Breast epithelium (tissue), 4 donors: ENCODE measurements at places on chromosomes 11 and 22. TPM values are rescaled to one million over a fixed set of nuclear protein-coding genes. Genes with fewer than 3 reads are reported as not detected.

GRCh38 chr22:29003975-29004646 is 57.5 kb downstream of the C22orf31 start:
- DNase-seq, result no peak
- H3K36me3 ChIP-seq, result no peaks in the 10 kb centered on the region
- H3K4me1 ChIP-seq, result peaks cover 7% of the 10 kb centered on the region

DNA sequence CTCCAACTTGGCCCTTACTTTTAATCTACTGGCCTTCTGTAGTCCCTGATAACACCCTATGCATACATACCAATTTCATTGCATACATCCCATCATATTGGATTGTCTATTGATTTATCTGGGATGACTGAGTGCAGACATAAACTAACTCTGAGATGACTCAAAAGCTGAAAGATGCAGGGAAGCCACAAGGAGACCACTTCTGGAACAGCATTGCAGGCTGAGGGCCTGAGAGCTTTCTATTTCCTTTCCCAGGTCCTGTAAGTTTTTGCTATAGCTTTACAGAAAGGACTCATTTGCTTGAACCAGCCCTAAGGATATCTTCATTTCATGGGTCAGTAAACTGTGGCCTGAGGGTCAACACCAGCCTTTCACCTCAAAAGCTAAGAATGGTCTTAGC is 15.1 kb upstream of the SPON1 start:
- no peaks in the 10 kb centered on the region for H3K27me3 ChIP-seq
- H3K36me3 ChIP-seq, result no peaks in the 10 kb centered on the region
- H3K4me3 ChIP-seq, result no peak overlapping the region
- H3K27ac ChIP-seq, result no peak overlapping the region
- DNase-seq, result no peak

DNA sequence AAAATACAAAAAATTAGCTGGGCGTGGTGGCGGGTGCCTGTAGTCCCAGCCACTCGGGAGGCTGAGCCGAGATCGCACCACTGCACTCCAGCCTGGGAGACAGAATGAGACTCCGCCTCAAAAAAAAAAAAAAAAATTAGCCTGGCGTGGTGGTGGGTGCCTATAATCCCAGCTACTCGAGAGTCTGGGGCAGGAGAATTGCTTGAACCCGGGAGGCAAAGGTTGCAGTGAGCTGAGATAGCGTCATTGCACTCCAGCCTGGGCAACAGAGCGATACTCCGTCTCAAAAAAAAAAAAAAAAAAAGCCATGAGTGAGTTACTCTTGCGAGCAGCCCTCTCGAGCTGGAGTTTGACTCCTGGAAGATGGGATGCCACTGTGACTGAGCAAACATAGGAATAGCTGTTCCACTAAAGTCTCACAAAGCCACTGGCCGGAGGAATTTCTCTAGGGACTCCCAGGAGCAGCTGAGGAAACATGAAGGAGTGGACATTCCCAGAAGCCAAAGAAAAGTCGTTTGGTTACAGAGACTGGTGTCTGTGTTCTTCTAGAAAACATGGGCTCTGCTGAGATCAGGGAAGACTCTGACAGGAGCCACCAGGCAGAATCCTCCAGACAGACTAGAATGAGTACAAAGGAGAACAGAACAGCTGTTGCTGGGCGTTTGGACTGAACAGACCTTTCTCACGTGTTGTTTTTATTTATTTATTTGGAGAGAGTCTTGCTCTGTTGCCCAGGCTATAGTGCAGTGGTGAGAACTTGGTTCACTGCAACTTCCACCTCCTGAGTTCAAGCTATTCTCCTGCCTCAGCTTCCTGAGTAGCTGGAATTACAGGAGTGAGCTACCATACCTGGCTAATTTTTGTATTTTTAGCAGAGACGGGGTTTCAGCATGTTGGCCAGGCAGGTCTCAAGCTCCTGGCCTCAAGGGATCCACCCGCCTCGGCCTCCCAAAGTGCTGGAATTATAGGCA is 32.4 kb upstream of the MYH9 start:
- peak overlapping the region; percentile 89 for H3K27ac ChIP-seq
- H3K36me3 ChIP-seq, result no peaks in the 10 kb centered on the region
- no peak for DNase-seq

- H3K27me3 ChIP-seq, result no peaks in the 10 kb centered on the region
- peak; percentile 55 for DNase-seq
- peak overlapping the region; percentile 82 for H3K27ac ChIP-seq
- H3K4me3 ChIP-seq, result no peak overlapping the region
Observed at GRCh38 chr11:114197799-114198500, 98.2 kb upstream of the NNMT start.

DNA sequence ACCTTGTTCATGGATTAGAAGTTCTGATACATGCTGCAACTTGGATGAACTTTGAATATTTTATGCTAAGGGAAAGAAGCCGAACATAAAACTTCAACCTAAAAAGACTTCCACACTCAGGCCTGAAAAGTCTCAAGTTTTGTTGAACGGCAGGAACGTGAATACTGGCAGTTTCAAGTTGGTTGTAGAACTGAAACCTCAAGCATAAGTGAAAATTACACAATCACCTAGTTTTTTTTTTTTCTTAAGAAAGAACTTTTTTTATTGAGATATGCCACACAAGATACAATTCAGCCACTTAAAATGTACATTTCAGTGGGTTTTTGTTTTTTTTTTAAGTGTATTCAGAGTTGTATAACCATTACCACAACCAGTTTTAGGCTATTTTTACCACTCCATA is 50.8 kb upstream of the ADORA2A start:
- H3K27ac ChIP-seq, result no peak overlapping the region
- no peaks in the 10 kb centered on the region for H3K36me3 ChIP-seq
- DNase-seq, result no peak

GRCh38 chr11:68891351-68891948 is 12.2 kb downstream of the MRPL21 start:
- peaks cover 11% of the 10 kb centered on the region for H3K4me1 ChIP-seq
- DNase-seq, result no peak

DNA sequence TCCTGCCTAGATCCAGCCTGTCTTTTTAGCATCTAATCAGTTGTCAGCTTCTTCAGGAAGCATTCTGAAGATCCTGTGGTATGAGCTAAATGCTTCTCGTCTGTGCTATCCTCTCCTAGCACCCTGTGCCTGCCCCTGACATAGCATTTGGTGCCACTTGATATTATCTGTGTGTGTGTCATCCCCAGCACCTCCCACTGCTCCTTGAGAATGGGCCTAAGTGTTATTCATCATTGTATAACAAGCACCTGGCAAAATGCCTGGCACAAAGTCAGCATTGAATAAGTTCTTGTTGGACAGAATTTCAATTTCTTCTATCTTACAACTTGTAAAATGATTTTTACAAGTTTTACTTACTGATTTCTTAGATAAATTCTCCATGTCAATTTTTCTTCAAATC is 28.1 kb upstream of the OLFML1 start:
- H3K27ac ChIP-seq, result no peak overlapping the region
- H3K4me1 ChIP-seq, result no peaks in the 10 kb centered on the region
- no peaks in the 10 kb centered on the region for H3K27me3 ChIP-seq
- no peak overlapping the region for H3K4me3 ChIP-seq

- H3K4me1 ChIP-seq, result no peaks in the 10 kb centered on the region
- DNase-seq, result no peak
- H3K27ac ChIP-seq, result no peak overlapping the region
- H3K27me3 ChIP-seq, result no peaks in the 10 kb centered on the region
- no peaks in the 10 kb centered on the region for H3K36me3 ChIP-seq
- H3K4me3 ChIP-seq, result no peak overlapping the region
Observed at GRCh38 chr11:110772863-110773262, 60.6 kb upstream of the ARHGAP20 start.

DNA sequence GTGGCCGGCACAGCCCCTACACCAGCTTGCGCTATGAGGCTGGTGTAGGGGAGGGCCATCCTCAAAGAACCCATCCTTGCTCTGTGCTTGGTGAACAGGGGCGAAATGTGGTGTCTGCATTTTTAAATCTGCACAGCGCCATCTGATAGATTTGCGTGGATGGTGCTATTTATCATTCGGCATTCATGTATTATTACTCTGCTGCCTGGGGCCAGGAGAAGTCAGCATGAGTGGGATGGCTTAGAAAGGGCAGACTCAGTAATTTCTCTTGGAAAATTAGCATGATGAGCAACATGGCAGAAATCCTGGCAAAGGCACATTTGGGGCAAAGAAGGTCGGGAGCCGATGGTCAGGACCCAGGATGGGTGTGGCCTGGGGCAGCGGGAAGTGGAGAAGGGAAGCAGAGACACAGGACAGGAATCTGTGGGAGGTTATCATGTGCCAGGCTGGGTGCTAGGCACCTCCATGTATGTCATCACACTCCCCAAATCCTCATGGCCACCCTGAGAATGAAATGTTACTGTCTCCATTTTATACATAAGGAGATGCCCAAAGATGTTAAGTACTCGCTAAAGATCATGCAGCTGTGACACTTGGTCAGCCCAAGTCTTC is 149.0 kb downstream of the CEP164 start:
- no peak overlapping the region for H3K4me3 ChIP-seq
- no peaks in the 10 kb centered on the region for H3K4me1 ChIP-seq
- H3K27me3 ChIP-seq, result no peaks in the 10 kb centered on the region
- DNase-seq, result no peak
- no peak overlapping the region for H3K27ac ChIP-seq

GRCh38 chr22:39408807-39409206 is 9.2 kb downstream of the TAB1 start:
- H3K4me1 ChIP-seq, result no peaks in the 10 kb centered on the region
- DNase-seq, result no peak
- H3K4me3 ChIP-seq, result no peak overlapping the region
- H3K27ac ChIP-seq, result no peak overlapping the region
- H3K36me3 ChIP-seq, result no peaks in the 10 kb centered on the region

DNA sequence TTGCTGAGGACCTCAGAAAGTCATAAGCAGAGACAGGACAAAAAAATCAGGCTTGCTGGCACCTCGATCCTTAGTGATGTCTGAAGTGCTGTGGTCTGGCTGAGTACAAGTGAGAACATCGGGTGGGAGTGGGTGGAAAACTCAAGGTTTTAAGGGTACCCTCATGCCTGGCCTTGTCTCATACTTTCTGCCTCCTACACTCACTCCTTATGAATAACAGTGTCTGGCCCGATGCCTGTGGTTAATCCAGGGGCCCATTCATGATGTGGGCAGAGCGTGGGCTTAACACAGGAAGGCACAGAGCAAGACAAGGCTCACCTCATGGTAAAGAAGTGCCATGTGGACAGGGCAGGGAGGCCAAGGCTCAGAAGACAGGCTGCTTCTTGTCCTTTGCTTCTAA is 11.0 kb upstream of the UCP3 start:
- DNase-seq, result peak; percentile 73
- peak overlapping the region; percentile 89 for H3K27ac ChIP-seq
- no peaks in the 10 kb centered on the region for H3K27me3 ChIP-seq
- H3K4me1 ChIP-seq, result peaks cover 18% of the 10 kb centered on the region

GRCh38 chr11:110113973-110114372 is 20.8 kb downstream of the ZC3H12C start:
- H3K4me3 ChIP-seq, result no peak overlapping the region
- no peak overlapping the region for H3K27ac ChIP-seq
- no peaks in the 10 kb centered on the region for H3K27me3 ChIP-seq
- DNase-seq, result no peak
- no peaks in the 10 kb centered on the region for H3K4me1 ChIP-seq

DNA sequence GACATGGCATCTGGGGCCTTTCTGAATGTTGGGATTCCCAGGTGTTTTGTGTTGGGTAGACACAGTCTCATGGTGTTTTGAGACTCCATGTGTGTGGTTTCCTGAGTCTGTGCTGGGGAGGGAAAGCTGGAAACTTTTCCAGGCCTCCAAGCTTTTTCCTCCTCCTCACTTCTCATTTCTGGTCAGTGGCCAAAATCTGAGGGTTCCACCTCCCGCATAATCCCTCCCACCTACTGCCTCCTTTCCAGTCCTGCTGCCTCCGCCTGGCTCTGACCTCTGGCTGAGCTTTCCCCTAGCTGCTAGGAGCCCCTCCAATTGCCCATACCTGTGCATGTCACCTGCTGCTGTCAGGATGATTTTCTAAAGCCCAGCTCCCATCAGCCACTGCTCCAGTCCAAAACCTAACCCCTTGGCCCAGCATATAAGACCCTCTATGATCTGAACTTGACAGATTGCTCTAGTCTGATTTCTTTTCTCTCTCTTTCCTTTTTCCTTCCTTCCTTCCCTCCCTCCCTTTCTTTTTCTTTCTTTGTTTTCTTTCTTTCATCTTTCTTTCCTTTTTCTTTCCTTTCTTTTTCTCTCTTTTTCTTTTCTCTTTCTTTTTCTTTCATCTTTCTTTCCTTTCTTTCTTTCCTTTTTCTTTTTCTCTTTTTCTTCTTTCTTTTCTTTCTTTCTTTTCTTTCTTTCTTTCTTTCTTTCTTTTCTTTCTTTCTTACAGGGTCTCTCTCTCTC is 51.4 kb upstream of the NECTIN1 start:
- no peak for DNase-seq
- no peaks in the 10 kb centered on the region for H3K4me1 ChIP-seq

- no peak overlapping the region for H3K4me3 ChIP-seq
- DNase-seq, result no peak
- H3K36me3 ChIP-seq, result no peaks in the 10 kb centered on the region
- no peaks in the 10 kb centered on the region for H3K27me3 ChIP-seq
Observed at GRCh38 chr22:24133187-24133965, 47.9 kb upstream of the SUSD2 start.

GRCh38 chr11:95451261-95451660 is 220.3 kb upstream of the SESN3 start:
- no peaks in the 10 kb centered on the region for H3K27me3 ChIP-seq
- H3K4me1 ChIP-seq, result peaks cover 9% of the 10 kb centered on the region
- no peak overlapping the region for H3K4me3 ChIP-seq
- DNase-seq, result no peak
- H3K27ac ChIP-seq, result peak overlapping the region; percentile 72

TBX10 gene
- total RNA-seq, result not detected

CATSPER1 gene
- 1.3 TPM for total RNA-seq

SCUBE2 gene
- total RNA-seq, result 35.7 TPM
